ENCODE measurements at places on chromosomes 1 and 21.

DNA sequence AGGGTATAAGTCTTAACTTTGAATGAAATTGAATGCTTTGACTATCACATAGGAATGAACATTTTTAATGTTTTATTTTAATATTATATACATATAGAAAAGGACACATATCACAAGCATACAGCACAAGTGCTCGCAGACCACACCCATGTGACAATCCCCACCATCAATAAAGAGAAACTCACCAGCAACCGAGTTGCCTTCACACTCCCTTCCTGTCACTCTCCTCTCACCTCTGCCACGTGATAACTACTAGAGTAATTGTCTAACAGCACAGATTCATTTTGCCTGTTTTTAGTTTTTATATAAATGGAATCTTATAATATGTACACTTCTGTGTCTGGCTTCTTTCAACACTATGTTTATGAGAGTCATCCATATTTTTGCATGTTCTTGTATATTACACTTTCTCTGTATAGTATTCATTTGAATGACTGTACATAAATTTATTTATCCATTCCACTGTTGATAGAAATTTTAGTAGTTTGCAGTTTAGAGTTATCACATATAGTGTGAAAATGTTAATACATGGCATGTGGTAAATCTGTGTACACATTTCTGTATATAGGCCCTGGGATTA is 304.9 kb upstream of the DUSP10 start:
- no peak for DNase-seq

DNA sequence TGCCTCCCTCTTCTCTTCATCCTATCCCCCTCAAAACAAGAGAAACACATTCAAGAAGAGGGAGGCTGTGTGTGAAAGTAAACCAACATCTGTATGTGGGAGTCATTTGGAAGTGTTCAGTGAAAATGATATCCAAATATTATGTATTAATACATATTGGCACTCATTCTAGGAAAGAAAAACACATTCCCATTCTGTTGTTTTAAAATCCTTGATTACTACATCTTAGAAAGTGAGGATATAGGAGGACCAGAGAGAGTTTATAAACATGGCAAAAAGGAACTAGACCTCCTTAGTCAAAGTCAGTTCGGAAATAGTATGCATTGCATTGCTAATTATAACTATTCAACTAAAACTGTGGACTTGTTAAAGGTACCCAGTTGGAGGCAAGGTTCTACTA is 786.6 kb downstream of the ADGRL2 start:
- no peak for DNase-seq

DNA sequence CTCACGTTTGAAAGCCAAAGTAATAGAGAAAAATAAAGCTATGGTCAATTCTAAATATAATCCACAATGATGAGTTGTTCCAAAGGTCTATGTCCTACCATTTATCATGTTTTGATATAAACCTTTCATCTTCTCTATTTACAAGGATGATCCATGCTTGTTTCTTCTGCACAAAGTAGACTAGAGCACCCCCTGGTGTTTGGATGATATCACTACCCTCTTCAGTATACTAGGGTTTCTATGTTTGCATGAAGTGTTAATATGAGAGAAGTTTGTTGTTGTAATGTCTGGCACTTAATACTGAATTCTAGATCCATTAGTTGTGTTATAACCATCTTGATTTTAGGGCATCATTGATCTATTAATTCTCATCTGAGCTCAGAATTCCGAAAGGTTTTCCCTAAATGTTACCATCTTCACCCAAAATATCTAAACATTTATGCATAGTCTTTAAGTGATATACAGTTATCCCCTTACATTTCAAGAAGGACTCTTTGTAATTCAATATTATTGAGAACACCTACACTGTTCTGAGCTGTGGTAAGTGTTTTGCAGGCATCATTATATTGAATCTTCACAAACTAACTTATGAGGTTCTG is 21.1 kb downstream of the CLDN8 start:
- no peak for DNase-seq

DNA sequence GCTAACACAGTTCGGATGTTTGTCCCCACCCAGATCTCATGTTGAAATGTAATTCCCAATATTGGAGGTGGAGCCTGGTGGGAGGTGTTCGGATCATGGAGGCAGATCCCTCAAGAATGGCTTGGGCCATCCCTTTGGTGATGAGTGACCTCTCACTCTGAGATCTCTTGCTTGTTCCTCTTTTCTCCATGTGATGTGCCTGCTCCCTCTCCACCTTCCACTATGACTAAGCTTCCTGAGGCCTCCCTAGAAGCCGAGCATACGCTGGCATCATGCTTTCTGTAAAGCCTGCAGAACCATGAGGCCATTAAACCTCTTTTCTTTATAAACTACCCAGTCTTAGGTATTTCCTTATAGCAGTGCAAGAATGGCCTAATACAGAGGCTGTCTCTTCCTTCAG is 8.1 kb upstream of the PLA2G5 start:
- no peak for DNase-seq

Data from DMS 273 treated with DMSO at 0.1 percent for 48 hours (cell line).